ENCODE measurements at places on chromosomes 13 and 19. TPM values are rescaled to one million over a fixed set of nuclear protein-coding genes. Genes with fewer than 3 reads are reported as not detected.

DNA sequence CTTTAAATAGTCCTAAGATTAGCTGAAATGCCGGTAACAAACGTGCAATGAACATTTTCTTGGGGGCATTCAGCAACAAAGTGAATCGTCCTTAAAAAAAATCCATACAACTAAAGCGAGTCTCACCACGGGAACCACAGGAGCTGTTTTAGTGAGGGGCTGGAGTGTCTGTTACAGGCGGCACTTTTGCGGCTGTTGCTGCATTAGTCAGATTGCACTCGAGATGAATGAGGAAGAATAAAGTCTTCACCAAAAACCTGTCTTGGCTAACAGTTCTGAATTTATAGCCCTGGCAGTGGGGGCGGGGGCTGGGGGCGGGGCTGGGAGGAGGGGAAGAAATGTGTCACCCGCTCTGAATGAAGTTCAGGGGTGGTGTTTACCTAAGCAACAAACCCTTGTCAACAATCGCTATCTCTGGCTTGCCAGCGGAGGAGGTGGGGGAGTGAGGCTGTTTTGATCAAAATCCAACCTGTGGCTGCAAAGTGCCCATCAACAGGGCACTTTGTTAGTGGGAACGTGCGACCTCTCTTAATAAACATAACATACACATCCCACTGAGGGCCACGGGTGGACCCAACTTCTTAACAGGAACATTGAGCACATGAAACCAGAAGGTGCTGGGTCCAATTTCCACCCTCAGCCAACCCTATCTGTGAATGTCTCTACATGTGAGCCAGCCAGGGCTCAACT is 44.5 kb downstream of the RFX2 start:
- DNase-seq = no peak

- DNase-seq = no peak
Observed at GRCh38 chr19:5563935-5564612, 3.7 kb downstream of the TINCR start.

Gene IGFLR1
- total RNA-seq = 12.2 TPM

- no peak for DNase-seq
Observed at GRCh38 chr19:1747285-1748114, 5.8 kb upstream of the ONECUT3 start.

DNA sequence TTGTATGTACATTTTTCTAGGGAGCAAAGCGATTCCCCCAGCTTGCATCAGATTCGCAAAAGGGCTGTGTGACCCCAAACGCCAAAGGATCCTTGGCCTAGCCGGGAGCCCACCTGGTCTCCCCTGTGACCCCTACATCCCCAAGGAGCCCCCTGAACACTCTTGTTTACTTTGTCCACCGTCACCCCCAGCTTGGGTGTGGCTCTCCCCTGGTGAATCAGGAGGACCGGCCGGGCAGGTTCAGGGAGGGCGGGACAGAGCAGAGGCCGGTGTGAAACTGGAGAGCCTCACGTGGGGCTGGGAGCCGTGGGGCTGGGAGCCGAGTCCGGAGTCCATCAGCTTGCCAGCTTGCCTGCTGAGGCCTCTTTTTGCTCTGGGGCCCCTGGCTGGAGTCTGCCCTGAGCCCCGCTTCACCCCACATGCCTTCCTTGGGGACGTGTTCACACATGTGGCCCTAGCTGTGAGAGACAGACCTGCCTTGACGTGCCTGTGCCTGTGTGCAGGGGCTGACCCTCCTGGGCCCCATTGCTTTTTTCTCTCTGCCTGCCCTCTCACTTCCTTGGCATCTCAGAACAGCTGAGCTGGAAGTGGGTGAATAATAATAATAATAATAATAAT is 2.0 kb downstream of the ITPKC start:
- DNase-seq = peak; percentile 89

GRCh38 chr13:20582026-20582425 is 15.1 kb downstream of the IFT88 start:
- DNase-seq = no peak

DNA sequence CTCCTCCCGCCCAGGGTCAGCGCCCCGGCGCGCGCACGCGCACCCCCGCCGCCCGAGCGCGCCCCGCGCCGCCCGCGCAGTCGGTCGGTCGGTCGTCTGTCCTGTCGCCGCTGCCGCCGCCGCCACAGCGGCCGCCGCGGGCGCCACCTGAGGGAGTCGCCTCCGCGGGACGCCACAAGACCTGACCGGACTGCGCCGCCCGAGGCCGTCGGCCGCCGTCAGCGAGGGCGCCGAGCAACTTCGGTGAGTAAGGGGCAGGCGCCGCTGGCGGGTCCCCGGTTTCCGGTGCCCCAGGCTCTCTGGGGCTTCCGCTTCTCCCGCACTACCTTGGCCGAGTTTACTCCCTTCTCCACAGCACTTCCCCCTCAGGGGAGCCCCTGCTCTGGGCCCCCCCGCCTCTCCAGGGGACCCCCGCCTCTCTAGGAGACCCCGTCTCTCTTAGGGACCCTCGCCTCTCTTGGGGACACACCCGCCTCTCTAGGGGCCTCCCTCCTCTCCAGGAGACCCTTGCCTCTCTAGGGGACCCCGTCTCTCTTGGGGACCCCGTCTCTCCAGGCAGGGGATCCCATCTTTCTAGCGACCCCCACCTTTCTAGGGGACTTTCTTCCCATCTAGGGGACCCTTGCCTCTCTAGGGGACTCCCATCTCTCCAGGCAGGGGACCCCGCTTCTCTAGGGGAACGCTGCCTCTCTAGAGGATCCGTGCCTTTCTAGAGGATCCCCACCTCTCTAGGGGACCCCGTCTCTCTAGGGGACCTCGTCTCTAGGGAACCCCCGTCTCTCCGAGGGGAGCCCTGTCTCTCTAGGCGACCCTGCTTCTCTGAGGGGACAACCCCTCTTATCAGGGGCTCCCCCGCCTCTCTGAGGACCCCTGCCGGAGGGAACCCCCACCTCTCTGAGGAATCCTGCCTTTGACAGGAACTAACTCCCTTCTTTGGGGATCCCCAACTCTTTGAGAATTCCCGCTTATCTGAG is 19.3 kb upstream of the GATAD2A start:
- DNase-seq = no peak
